Stimulated activated CD4-positive, alpha-beta T cell treated with anti-CD3 and anti-CD28 coated beads, Interleukin-1b, Interleukin-23, amount 100 ng/mL, for 24 hours (primary cell): ENCODE measurements at places on chromosomes 6 and 20.

- DNase-seq, result no peak
These were observed 1.5 kb downstream of the HTR1B start for GRCh38 chr6:77461796-77462195.

DNA sequence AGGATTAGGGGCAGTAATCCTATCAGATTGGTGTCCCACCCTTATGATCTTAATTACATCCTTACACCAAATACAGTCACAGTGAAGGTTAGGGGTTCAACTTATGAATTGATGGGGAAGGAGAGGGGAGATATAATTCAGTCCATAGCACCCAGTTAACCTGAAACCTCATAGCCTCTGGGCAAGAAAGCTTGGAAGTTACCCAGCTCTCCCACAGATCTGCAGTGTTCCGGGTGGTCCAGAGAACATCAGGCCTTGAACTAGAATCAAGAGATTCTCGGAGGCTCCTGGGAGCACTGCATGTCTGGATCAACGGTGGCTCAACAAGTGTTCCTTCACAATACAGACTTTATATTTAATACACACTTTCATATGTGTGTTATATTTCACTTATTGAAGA lies 392.6 kb upstream of the MARCKS start:
- no peak for DNase-seq

DNA sequence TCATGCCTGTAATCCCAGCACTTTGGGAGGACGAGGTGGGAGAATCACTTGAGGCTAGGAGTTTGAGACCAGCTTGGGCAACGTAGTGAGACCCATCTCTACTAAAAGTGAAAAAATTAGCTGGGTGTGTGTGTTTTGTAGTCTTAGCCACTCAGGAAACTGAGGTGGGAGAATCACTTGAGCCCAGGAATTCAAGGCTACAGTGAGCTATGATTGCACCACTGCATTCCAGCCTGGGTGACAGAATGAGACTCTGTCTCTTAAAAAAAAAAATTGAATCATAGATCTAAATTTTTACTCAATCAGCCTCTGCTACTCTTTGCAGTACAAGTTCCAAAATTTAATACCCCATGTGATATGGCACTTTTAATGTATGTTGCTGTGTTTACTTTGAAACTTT lies 121.6 kb downstream of the ARMC2 start:
- DNase-seq, result no peak

GRCh38 chr20:45523821-45524220 lies 8.4 kb upstream of the SPINT3 start:
- no peak for DNase-seq

- DNase-seq, result no peak
These were observed 10.1 kb downstream of the ANGPT4 start for GRCh38 chr20:906001-906520.

GRCh38 chr20:4837760-4838159 lies 116.1 kb downstream of the PRND start:
- no peak for DNase-seq

GRCh38 chr6:144330017-144330987 lies 45.2 kb downstream of the UTRN start:
- DNase-seq, result no peak

DNA sequence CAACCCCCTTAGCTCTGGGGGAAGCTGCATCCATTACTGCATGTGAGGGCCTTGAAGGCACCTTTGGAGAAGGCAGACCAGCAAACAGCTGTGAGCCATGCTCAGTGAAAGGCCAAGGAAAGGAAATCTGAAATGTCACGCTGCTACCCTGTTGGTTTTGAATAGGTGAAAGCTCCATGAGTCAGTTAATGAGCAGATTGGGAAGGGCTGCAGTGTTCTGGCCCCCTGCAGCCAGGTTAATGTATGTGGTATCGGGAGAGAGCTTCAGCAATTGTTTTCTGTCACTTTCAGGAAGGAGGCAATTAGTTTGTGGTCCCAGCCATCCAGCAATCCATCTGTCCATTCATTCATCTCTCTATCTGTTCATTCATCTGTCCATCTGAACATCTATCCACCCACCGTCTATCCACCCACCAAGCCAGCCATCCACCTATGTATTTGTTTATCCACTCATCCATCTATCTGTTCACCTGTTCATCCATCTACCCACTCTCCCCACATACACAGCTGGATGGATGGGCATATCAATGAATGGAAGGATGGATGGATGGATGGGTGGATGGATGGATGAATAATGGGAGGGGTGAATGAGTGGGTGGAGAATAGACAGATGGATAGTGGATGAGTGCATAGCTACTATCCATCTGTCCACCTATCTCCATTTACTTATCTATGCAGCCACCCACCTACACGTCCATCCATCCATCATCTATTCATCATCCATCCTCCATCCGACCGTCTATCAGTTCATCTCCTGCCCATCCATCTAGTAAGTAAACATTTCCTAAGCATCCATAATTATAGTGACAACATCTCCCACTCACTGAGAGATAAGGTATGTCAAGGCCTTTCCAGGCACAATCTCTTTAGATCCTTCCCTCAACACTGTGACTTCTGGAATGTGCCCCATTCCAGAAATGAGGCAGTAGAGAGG lies 16.0 kb downstream of the PCK1 start:
- no peak for DNase-seq

DNA sequence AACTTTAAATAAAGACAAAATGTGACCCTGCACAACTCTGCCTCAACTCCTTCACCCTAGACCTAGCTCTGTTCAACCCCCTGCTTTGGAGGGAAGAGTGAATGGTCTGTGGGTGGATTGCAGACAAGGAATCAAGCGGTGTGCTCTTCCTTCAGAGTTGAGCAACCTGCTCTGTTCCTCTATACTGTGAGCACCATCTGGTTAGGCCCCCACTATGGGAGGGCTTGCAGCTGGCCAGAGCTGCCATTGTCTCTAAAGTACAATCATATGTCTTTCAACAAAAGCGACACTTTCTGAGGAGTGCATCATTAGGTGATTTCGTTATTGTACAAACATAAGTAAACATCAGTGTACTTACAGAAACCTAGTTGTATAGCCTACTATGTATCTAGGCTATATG lies 406.1 kb upstream of the MARCKS start:
- DNase-seq, result no peak
